ENCODE measurements at places on chromosomes 1 and 21.

DNA sequence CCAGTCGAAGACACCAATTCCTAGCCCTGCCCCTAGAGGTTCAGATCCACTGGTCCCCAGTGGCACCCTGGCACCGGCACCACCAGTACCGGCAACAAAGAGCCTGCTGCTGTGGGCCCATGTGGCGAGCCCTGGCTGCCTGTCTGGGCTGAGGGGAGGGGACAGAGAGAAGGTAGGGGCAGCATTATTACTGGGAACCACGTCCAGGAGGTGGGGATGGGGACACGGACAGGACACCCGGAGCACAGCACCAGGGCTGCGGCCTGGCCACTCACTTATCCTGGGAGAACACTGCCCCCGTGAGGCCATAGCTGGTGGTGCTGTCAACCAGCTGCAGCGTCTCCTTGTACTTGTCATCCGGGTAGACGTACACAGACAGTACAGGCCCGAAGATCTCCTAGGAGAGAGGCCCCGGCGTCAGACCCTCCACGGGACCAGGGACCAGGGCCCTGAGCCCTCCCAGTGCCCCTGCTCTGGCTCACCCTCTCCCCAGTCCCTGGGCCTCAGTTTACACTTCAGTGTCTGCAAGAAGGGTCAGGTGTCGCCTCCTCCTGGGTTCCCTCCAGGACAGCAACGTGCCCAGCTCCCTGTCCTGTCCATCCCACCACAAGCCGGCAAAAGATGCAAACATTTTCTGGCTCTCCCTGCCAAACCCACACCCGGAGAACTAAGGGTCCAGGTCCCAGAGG lies 15.8 kb upstream of the TAS1R2 start:
- DNase-seq: peak; percentile 54

DNA sequence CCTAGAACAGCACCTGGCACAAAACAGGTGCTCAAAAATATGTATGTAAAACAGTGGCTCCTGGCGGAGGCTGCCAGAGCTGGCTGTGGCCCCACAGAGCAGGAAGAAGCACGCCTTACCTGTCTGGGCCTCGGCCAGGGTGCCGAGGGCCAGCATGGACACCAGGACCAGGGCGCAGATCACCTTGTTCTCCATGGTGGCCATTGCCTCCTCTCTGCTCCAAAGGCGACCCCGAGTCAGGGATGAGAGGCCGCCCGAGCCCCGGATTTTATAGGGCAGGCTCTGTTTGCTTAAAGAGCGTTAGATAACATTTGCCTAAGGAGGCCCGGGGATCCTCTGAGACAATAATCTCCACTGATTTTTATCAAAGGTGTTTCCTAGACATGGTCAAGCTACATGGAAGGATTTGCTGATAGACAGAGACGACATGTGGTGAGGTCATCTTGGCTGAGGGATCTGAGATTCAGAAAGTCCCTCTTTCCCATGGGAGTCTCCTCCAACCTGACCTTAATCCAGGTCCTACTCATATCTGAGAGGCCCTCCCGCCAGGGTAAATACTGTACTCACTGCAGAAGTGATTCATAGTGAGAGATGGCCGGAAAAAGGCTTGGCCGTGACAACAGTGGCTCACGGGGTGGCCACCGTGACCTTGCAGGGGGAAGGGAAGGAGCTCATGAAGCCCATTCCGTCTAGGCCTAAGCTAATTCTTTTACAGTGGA lies at the start of gene TFF1:
TFF1 (minus strand) TSS at position 244 of the 719 bp plus-strand sequence; CDS start at position 204, 40 bp downstream.
- DNase-seq: no peak

DNA sequence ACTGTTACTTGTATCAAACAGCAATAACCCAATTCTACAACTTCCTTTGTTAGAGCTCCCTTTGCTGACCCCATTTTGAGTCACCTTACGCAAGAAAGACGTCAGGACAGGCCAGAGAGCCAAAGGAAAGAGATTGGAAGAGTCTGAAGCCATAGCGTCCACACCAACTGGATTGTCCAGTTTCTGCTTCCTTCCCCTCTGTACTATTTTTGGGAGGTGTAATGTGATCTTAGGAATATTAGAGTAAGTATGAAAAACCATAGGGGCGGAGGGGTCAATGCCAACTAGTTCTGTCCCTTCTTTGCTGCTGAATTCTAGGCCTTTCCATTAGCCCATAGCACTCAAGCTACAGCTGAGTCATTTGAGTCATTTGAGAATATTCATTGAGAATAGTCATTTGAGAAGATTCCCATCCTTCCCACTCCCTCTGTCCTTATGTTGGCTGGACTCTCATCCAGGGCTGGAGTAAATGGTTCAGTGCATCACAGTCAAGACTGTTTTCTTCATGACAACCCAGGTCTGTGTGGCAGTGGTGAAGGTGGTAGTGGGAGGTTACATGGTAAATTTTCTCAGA lies 14.8 kb upstream of the NFIA start:
- DNase-seq: no peak

DNA sequence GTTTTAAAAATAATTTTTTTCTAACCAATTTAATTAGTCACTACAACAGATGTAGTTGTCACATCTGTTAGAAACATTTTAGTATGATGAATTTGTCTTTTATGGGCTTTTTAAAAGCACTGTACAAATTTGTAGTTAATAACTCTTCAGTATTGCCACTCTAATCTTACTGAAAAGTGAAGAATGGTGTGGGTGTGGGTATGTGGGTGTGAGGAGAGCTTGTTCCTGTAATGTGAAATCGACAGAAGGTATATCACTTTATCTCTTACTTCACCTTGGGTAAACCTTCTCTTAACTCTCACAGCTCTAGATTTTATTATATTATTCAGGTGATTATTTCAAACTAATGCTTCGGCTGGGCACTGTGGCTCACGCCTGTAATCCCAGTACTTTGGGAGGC lies 42.5 kb downstream of the TMEM200B start:
- no peak for DNase-seq

GRCh38 chr21:40254540-40255465 lies 387.6 kb downstream of the PCP4 start:
- no peak for DNase-seq

DNA sequence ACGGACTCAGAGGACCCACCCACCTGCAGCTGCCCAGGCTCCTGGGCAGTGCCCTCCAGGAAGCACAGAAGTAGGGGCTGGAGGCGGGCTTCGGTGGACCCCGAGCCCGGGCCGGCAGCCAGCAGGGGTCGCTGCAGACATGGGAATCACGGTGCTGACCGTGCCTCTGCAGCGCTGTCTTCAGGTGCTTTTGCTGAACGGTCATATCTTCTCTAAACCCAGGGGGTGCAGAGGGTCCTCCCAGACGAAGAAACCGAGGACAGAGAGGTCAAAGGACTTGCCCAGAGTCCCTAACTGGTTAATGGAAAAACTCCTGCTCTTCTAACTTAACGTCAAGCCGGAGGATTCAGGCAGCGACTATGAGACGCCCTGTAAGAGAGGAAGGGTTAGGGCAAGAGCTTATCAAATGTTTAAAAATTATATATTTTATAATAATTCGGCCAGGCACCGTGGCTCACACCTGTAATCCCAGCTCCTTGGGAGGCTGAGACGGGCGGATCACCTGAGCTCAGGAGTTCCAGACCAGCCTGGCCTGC lies 21.5 kb upstream of the LEFTY2 start:
- DNase-seq: peak; percentile 27

- no peak for DNase-seq
These were observed 16.6 kb upstream of the TMEM35B start for GRCh38 chr1:35001743-35002142.

GRCh38 chr1:69700770-69701169 lies 133.0 kb downstream of the LRRC7 start:
- no peak for DNase-seq

DNA sequence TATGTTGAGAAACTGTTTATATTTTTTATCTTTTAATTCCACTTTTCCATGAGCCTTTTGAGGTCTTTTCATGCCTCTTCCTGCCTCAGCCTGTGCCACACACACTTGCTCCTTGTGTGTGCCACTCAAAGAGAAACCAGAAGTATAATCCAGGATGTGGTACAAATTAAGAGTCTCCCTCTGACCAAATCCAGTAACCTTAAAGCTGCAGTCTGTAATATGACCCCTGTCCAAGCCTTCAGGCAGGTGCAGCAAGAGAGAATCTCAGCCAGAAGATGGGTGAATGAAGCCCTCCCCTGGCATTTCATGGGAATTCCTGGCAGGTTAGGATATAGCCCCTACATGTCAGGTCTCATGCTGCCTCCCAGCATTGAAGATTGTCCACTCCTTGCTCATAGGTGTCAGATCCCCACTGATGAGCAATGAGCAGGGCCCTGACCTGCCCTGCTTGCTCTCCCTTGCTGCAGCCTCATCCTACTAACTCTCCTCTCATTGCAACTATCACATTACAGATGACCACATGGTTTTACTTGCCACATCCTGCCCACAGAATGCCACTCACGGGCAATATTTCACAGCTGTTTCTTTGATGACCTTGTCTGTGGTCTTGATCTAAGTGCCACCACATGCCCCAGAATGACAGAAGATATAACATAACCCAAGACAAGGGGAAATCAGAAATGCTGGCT lies 169.3 kb downstream of the SEC16B start:
- DNase-seq: no peak

DNA sequence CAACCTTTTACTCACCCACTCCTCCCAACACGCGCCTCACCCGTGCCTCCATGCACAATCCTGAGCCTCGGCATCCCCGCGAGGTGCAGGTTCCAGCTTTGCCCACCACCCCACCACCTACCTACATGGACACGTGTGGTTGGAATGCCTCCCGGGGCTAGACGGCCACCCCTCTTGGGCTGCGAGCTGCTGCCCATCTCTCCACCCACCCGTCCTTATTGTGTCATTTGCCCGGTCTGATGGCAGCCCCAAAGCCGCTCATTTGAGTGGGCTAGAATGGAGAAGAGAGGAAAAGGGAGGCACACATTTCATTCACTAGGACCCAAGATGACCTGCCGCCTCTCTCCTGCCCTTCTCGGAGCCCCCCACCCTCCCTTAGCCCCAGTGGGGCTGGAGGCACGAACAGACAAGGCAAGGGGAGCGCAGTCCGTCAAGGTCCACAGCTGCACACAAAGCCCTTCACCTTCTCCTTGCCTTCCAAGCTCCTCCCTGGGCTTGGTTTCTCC lies 785 bp downstream of the ZNF697 start:
- no peak for DNase-seq

- DNase-seq: no peak
These were observed 29.1 kb downstream of the PLPP3 start for GRCh38 chr1:56550138-56550858.

DNA sequence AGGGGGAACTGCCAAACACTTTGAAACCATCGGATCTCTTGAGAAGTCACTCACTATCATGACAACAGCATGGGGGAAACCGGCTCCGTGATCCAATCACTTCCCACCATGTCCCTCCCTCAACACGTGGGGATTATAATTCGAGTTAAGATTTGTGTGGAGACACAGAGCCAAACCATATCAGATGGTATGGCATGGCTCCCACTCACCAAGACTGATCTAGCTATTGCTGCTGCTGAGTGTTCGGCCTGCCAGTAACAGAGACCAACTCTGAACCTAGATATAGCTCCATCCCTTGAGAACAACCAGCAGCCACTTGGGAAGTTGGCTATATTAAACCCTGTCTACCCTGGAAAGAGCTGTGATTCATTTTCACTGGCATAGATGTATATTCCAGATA lies 49.4 kb downstream of the CDCP2 start:
- no peak for DNase-seq

DNA sequence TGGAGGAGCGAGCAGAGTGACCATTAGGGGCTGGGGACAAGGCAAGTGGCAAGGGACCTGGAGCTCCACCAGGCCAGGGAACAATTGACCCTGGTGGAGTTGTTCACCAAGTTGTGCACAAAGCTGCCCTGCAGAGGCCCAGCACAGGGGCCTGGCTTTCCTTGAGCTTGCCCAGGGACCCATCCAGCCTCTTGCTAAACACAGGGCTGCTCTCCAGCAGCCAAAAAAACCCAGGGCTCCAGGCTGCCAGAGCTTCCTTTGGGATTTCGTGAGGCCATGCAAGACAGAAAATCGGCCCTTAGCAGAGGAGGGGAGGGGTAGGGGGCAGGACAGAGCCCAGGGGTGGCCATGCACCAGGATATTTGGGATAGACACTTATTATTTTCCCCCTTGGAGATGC lies 32.6 kb downstream of the LRP8 start:
- DNase-seq: no peak

DNA sequence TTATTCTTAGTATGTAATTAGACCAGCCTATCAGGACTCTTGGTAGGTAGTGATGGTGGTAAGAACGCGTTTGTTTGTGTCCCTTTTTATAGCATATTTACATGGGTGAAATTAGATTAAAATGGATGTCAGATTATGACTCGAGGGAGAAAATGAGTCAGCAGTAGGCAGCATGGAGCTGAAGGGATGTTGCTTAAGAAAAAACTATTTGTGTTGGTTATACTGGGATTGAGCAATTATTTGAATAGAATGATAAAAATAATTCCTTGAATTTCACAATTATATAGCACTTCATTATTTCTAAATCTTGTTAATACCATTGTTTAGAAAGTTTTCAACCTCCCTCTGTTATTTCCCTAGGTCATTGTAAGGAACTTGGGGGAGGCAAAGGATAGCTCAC lies 348.8 kb downstream of the RYR2 start:
- no peak for DNase-seq

DNA sequence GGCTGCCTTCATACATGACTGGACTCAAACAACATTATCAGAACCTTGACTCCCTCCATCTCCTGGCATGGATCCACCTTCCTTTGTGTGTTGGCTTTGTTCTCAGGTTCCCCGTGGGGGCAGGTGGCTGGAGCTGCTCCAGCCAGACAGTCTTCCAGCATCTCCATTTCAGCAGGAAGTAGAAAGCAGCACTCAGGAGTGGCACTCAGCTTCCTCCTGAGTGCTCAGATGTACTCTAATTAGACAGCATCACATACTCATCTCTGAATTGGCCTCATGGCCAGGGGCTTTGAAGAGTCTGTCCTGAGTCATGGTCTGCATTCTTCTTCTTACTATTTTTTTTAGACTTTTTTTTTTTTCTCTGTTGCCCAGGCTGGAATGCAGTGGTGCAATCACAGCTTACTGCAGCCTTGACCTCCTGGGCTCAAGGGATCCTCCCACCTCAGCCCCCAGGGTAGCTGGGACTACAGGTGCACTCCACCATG lies 27.9 kb downstream of the OVAAL start:
- DNase-seq: no peak

- DNase-seq: no peak
These were observed at the start of gene DRAXIN for GRCh38 chr1:11691302-11691914. Gene DRAXIN, plus strand, starts transcription at chr1:11691710. Its CDS starts 14,549 bp downstream, at chr1:11706259.

- DNase-seq: no peak
These were observed 599 bp downstream of the MKNK1 start for GRCh38 chr1:46603481-46603857.

DNA sequence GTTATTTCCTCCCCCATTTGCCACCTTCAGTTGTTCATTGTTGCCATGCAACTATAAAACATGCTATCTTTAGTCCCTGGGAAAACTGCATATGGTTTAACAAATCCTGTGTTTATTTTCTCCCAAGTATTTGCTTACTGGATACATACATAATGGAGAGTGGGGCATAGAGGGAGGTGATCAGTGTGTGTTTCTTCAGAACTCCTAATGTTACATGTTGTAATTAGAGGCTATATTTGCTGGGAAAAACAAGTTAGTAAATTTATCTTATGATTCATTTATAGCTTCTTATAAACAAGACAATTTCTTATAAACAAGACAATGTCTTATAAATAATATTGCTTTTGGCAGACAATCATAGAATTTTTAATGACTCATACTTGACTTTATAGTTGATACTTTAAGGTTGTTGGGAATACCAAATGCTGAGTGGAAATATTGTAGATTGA lies 7.3 kb upstream of the GIPC2 start:
- DNase-seq: no peak

All from stimulated activated CD4-positive, alpha-beta T cell treated with anti-CD3 and anti-CD28 coated beads, Interleukin-4, amount 100 ng/mL, for 4 hours (primary cell).